ENCODE measurements at places on chromosomes 3 and 15.

- DNase-seq = no peak
Observed at GRCh38 chr15:89492111-89492641, 4.2 kb downstream of the RHCG start.

- DNase-seq = no peak
Observed at GRCh38 chr3:18008706-18009368, 266.4 kb upstream of the TBC1D5 start.

- no peak for DNase-seq
Observed at GRCh38 chr3:71322154-71322553, 261.4 kb downstream of the FOXP1 start.

DNA sequence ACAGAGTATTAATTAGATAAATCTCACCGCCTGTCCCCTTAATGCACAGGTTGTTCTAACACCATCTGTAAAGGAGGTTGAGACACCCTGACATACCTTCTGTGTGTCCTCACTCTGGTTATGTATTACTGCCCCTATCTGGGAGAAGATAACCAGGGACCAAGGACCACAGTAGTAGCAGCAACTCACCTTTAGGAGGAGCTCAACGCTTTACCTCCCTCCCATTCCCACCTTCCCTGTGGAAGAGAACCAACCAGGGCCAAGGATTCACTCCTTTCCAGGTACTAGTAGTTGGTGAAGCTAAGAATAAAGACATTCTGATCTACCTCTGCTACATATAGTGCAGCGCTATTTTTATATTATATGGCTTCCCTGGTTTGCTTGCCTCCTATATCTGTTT lies 232.6 kb downstream of the MEX3B start:
- DNase-seq = no peak

GRCh38 chr3:17399586-17399985 lies 342.8 kb downstream of the TBC1D5 start:
- DNase-seq = no peak

GRCh38 chr15:59035201-59035600 lies 47.7 kb downstream of the RNF111 start:
- DNase-seq = no peak

DNA sequence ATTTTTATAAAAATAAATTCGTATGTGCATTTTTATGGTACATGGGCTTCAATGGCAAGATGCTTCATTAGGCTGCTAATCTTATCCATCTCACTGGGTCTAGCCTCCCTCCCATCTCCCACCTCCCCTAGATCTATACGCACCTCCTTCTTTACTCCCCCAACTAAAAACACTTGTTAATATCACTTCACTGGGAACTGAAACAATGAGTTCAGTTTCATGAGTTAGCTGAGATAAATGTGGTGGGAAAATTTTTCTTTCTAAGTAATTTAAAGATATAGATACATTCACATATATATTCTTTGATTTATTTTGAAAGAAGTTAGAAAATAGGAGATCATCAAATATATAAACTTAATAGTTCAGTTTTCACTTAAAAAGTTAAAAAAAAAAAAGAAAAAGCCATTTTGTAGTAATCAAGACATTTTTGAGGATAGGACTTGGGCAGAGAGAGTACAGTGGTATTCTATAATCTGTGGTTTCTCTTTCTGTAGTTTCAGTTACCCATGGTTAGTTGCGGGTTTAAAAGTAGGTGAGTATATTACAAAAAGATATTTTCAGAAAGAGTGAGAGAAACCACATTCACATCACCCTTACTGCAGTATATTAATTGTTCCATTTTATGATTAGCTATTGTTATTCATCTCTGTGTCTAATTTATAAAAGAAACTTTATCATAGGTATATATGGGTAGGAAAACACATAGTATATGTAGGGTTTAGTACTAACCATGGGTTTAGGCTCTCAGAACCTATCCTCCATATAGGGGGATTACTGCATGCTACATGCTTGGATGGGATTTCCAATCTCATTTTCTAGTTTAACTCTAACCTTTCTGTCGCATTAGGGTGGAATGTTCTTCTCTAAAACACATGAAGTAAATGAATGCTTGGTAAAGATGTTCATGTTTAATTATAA lies 316.0 kb upstream of the CBLB start:
- no peak for DNase-seq

Data from colonic mucosa (tissue), 4 donors.